ENCODE measurements at places on chromosomes 4 and X.

DNA sequence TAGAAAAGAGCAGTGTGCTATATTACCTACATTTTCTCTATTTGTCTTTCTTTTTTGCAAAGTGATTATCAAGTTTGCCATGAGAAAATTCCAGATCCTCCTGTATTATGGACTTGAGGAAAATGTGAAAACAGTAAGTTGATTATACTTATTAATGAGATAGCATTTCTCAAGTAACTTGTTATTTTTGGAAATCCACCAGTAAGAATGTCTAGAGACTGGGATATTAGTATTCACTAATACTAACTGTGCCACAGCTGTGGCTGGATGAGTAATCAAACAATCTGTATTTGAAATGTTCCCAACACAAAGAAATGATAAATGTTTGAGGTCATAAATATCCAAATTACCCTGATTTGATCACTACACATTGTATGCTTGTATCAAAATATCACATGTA is 147.0 kb upstream of the CTSO start:
- no peak for DNase-seq
- H3K4me1 ChIP-seq = no peaks in the 10 kb centered on the region
- no peak overlapping the region for H3K27ac ChIP-seq
- H3K4me3 ChIP-seq = no peak overlapping the region
- H3K36me3 ChIP-seq = no peaks in the 10 kb centered on the region
- no peaks in the 10 kb centered on the region for H3K27me3 ChIP-seq

GRCh38 chr4:21802406-21802805 is 146.2 kb downstream of the KCNIP4 start:
- H3K36me3 ChIP-seq = no peaks in the 10 kb centered on the region
- peaks cover 3% of the 10 kb centered on the region for H3K4me1 ChIP-seq
- DNase-seq = no peak
- no peak overlapping the region for H3K4me3 ChIP-seq
- no peaks in the 10 kb centered on the region for H3K27me3 ChIP-seq

DNA sequence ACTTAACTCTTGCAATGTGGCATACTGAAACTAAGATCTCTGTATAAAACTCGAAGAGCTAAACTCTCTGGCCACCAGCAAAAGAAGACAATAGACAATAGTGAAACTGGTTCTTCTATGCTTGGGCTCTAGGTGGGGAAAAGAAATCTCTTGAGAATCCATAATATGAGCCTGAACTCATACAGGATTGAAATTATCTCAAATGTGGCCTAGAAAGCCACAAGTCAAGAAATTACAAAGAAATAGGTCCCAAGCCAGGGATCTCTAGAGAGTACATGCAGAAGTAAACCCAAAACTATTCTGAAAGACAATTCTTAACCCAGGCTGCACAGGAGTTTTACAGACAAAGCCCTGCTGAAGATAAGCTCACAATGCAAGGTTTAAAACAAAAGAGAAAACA is 127.4 kb downstream of the ANAPC10 start:
- H3K27ac ChIP-seq = peak overlapping the region; percentile 11
- DNase-seq = no peak
- H3K27me3 ChIP-seq = no peaks in the 10 kb centered on the region

DNA sequence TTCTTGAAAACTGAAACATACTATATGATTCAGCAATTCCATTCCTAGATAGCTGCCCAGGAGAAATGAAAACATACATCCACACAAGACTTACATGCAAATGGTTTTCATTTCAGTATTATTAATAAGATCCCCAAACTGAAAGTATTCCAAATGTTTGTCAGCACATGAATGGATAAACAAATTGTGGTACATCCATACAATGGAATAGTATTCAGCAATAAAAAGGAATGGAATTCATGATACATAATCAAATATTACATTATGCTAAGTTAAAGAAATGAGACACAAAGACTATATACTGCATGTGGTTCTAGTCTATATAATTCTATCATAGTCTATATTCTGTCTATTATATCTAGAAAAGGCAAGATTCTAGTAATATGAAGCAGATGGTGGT is 152.4 kb upstream of the KIT start:
- H3K27ac ChIP-seq = no peak overlapping the region
- H3K27me3 ChIP-seq = no peaks in the 10 kb centered on the region
- no peaks in the 10 kb centered on the region for H3K4me1 ChIP-seq

GRCh38 chr4:152352215-152352614 is 183.7 kb downstream of the FBXW7 start:
- no peak for DNase-seq
- no peaks in the 10 kb centered on the region for H3K27me3 ChIP-seq
- H3K27ac ChIP-seq = peak overlapping the region; percentile 5
- H3K36me3 ChIP-seq = no peaks in the 10 kb centered on the region
- H3K4me1 ChIP-seq = peaks cover 10% of the 10 kb centered on the region
- peak overlapping the region; percentile 44 for H3K4me3 ChIP-seq

- no peaks in the 10 kb centered on the region for H3K36me3 ChIP-seq
- no peak overlapping the region for H3K4me3 ChIP-seq
- no peak overlapping the region for H3K27ac ChIP-seq
- DNase-seq = no peak
These were observed 123.0 kb upstream of the TLR3 start for GRCh38 chr4:185945906-185946305.

DNA sequence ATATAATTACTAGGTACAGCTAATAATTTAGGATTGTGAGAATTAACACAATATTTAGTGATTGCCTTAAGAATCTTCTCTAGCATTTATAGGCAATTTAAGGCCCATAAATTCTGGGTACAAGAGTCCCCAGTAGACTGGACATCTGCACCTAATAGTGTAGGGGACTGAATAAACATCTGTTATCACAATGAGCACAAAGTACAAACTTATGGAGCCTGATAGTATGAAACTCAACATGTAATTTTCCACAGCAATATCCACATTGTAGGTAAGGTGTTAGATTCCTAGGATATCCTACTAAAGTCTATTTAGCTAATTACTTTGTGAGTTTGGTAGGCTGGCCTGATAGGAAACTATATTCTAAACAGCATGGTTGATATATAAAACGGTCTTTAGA is 178.3 kb downstream of the FAM13A start:
- H3K27me3 ChIP-seq = no peaks in the 10 kb centered on the region
- no peak for DNase-seq
- H3K4me1 ChIP-seq = peaks cover 5% of the 10 kb centered on the region
- no peak overlapping the region for H3K27ac ChIP-seq
- H3K36me3 ChIP-seq = peaks cover 3% of the 10 kb centered on the region

DNA sequence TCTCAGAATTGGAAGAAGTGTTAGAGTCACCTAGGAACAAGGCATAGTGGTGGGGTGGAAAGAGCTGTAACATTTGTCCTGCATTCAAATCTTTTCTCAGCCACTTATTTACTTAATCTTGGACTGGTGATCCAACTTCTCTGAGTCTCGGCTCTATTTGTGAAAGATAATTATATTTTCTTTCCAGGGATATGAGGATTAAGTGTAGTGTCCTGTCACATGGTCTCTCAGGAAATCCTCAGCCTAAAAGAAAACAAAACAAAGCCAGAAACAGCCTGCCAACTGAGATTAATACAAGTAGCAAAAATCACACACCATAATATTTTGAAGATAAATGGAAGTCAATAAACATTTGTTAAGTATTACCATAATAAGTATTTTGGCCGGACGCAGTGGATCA is 33.3 kb upstream of the ETNPPL start:
- H3K27ac ChIP-seq = no peak overlapping the region
- no peak for DNase-seq
- H3K36me3 ChIP-seq = no peaks in the 10 kb centered on the region

DNA sequence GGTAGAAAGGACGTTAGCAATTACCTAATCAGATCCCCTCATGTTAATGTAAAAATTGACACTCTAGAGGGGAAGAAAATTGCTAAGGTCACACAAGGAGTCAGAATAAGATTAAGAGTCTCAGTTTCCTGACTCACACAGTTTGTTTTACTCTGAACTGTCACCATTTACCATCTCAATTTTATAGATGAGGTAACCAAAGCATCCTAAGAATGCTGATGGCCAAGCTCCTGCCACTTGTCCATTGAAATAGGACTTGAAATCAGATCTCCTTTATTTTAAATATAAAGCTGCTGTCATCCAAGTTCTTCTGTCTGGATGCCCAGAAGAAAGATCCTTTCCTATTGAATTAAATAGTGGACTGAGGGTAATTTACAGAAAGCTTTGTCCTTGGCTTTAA is 114.8 kb upstream of the VAMP7 start:
- no peaks in the 10 kb centered on the region for H3K27me3 ChIP-seq
- DNase-seq = no peak
- peaks cover 6% of the 10 kb centered on the region for H3K4me1 ChIP-seq
- H3K27ac ChIP-seq = peak overlapping the region; percentile 54

GRCh38 chr4:22707390-22707789 is 14.7 kb downstream of the GBA3 start:
- no peak overlapping the region for H3K27ac ChIP-seq
- no peak overlapping the region for H3K4me3 ChIP-seq
- no peak for DNase-seq
- no peaks in the 10 kb centered on the region for H3K27me3 ChIP-seq

DNA sequence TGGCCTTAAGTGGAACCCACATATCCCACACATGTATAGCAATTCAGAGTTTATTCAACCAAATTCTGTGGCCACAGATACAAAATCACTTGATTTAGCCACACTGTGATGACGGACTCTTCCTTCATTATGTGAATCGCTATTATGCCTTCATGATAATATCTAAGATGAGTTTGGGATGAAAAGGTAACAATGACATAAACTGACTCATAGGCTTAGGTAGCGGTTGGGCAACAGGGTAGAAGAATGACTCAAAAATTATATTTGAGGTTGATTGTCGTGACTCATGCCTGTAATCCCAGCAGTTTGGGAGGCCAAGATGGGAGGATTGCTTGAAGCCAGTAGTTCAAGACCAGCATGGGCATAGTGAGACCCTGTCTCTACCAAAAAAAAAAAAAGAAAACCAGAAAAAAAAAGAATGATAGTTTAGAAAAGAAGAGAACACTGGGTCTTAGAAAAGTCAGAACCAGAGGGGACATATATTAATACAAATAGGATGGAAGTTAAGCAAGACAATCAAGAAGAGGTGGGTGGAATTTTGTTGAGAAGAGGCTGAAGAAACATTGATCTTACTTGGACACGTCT is 70.4 kb upstream of the USP9X start:
- H3K36me3 ChIP-seq = no peaks in the 10 kb centered on the region
- DNase-seq = no peak
- peaks cover 2% of the 10 kb centered on the region for H3K4me1 ChIP-seq
- peaks cover 2% of the 10 kb centered on the region for H3K27me3 ChIP-seq
- H3K4me3 ChIP-seq = no peak overlapping the region
- no peak overlapping the region for H3K27ac ChIP-seq

GRCh38 chr4:16240300-16240699 is 14.0 kb upstream of the TAPT1 start:
- peak overlapping the region; percentile 47 for H3K27ac ChIP-seq
- H3K36me3 ChIP-seq = peaks cover 12% of the 10 kb centered on the region
- no peak overlapping the region for H3K4me3 ChIP-seq
- H3K27me3 ChIP-seq = no peaks in the 10 kb centered on the region

- H3K27ac ChIP-seq = no peak overlapping the region
- no peaks in the 10 kb centered on the region for H3K4me1 ChIP-seq
- no peaks in the 10 kb centered on the region for H3K36me3 ChIP-seq
- no peak overlapping the region for H3K4me3 ChIP-seq
- no peaks in the 10 kb centered on the region for H3K27me3 ChIP-seq
- no peak for DNase-seq
These were observed 28.2 kb downstream of the DCAF12L2 start for GRCh38 chrX:126137899-126138298.

GRCh38 chr4:48944756-48945241 is 38.2 kb upstream of the OCIAD2 start:
- no peaks in the 10 kb centered on the region for H3K36me3 ChIP-seq
- H3K4me3 ChIP-seq = no peak overlapping the region
- H3K27me3 ChIP-seq = peaks cover 15% of the 10 kb centered on the region
- no peak overlapping the region for H3K27ac ChIP-seq

DNA sequence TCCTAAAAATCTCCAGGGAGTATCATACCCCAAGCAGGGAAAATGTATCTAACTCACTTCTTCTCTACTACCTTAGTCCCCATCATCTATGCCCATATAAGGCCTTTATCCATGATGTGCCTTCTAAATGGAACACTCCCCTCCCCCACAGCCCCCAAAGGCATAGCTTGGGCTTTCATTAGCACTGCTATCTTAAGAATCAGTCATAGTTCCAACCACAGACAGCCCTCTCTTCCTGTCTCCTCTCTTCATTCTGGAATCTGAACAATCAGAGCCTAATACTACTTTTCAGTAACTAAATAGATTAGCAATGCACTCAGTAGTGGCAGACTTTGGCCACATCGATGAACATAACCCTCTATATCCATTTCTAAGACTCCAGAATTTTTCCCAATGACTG is 313.2 kb upstream of the DKK2 start:
- peaks cover 13% of the 10 kb centered on the region for H3K36me3 ChIP-seq
- H3K27me3 ChIP-seq = no peaks in the 10 kb centered on the region
- H3K4me3 ChIP-seq = no peak overlapping the region
- peak overlapping the region; percentile 50 for H3K27ac ChIP-seq
- peaks cover 2% of the 10 kb centered on the region for H3K4me1 ChIP-seq
- no peak for DNase-seq

DNA sequence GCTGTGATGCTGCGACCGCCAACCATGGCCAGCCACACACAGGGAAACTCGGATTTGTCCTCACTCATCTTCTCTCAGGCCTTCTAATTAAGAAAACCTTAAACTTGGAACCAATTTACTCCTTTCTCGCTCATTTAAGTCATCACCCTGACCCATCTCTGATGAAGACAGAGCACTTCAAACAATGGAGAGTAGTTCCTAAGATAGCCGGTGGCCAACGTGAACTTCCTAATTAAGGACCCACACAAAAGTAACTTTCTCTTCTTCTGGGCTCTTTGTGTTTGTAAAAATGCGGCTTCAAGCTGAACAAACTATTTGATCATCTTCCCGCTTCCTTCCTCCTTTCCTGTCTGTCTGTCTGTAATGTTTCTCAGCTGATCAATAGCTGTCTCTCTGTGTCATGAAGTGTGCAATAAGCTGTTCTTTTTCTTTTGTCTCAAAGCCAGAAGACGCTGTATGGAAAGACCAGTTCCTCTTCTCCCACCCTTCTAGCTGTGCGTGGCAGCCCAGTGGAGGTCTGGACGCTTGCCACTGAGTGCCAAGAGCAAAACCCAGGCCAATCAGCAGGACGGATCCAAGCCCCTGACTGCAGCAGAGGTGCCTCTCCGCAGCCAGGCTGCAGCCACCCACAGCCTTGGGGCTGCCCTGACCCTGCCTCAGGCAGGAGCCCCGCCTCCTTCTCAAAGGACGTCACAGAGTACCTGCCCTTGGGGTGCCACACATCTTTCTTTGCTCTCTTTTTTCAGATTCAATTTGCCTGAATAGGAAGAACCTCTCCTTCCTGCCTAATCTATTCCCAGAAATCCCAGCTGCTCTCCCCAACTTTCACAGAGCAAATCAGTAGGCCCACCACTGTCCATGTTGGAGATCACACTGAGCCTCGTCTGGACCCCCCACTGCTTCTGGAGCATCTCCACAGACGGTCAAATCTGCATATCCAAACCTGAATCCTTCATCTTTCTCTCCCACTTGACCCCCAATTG is 59.3 kb downstream of the MAML3 start:
- H3K36me3 ChIP-seq = no peaks in the 10 kb centered on the region
- no peaks in the 10 kb centered on the region for H3K27me3 ChIP-seq

All from progenitor cell of endocrine pancreas (in vitro differentiated cells).